Hematopoietic multipotent progenitor cell treated with erythropoietin and hydrocortisone succinate and interleukin-3 and kit ligand, for 4 days (in vitro differentiated cells): ENCODE measurements at places on chromosomes 7 and 10.
A peak's percentile ranks its signal among the peaks of the same experiment; 100 is the strongest.

DNA sequence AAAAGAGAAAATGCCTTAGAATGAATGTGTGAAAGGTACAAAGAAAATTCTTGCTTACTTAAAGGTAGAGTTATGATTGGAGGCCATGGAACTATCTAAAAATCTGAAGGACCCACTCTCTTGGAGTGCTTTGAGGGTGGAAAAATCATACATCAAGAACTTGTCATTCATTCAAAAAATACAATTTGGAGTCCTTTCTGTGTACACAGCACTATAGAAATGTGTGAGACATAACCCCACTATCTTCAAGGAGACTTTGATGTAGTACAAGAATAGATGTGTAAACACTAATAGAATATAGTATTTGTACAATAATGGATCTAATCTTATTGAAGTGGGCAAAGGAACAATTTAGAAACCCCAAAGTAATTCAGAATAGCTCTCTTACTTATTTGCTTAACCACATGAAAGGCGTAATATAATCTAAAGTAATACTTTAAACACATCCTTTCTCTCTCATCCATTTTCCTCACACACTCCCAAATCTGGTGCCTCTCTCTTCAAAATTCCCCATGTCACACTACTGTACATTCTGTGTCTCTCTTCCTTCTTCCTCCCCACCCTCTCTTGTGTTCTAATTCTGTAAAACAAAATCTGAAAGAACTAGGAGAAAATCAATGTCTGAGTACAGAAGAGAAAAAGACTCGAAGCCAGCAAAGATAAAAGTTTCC lies 166.7 kb downstream of the DNAJB9 start:
- no peak for DNase-seq

DNA sequence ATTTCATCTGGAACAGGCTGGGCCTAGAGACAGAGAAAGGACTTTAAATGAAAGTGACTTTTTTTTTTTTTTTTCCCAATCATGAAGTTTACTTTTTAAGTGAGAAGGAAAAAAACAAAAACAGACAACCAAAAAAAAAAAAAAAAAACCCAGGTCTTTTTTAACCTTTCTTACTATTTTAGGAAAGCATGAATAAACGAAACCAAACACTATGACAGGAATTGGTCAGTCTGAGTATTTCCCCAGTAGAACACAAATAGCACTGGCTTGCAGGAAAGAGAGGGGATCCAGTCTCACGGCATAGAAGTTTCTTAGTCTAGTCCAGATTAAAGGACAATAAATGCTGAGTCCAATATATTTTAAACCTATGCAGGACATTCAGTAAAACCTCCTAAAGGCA lies 180.5 kb upstream of the CCDC6 start:
- no peak for DNase-seq

GRCh38 chr7:12539681-12540080 lies 30.8 kb upstream of the SCIN start:
- DNase-seq: no peak

GRCh38 chr7:32154797-32155196 lies 84.6 kb upstream of the PDE1C start:
- no peak for DNase-seq

GRCh38 chr7:100484673-100485045 lies 932 bp downstream of the NYAP1 start:
- DNase-seq: no peak

- no peak for DNase-seq
These were observed 619 bp upstream of the LMTK2 start for GRCh38 chr7:98105942-98106544.

DNA sequence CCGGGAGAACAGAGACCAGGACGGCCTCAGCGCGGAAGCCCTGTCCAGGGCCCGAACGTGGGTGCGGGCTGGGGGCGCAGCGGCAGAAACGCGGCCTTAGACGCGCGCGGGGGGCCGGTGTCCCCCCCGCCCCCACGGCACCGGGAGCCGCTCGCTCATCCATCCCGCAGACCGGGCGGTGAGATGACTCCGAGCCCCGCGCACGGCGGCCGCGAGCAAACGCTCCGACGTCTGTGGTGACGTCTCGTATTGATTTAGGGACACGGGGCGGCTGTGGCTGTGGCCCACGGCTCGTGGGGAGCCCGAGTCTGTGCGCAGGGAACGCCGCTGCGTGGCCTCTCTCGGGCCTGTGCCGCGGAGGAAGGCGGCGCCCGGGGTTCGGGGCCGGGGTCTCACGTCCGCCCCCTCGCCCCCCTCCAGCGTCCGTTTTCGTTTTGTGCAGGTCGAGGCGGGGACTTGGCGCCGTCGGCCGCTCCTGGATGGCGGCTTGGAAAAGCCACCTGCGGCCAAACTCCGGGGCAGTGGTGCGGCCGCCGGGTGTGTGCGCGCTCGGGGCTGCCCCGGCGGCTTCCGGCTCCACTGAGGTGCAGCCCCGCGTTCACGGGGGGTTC lies 1.0 kb upstream of the NKX6-2 start:
- DNase-seq: no peak

GRCh38 chr10:48236199-48236621 lies 38.3 kb downstream of the FRMPD2 start:
- no peak for DNase-seq

GRCh38 chr10:93573051-93573909 lies 6.8 kb downstream of the FFAR4 start:
- DNase-seq: peak; percentile 64

GRCh38 chr10:1425879-1426278 lies 311.4 kb downstream of the ADARB2 start:
- peak; percentile 83 for DNase-seq

- no peak for DNase-seq
These were observed 87.8 kb downstream of the ZRANB1 start for GRCh38 chr10:125029584-125030242.

GRCh38 chr10:71782221-71782916 lies 9.0 kb upstream of the VSIR start:
- DNase-seq: no peak

- no peak for DNase-seq
These were observed 85.7 kb downstream of the DYNC2I1 start for GRCh38 chr7:158941821-158942605.

GRCh38 chr7:36545291-36545690 lies 155.6 kb downstream of the ANLN start:
- no peak for DNase-seq

GRCh38 chr7:78264105-78264504 lies 465.5 kb downstream of the PHTF2 start:
- DNase-seq: no peak

DNA sequence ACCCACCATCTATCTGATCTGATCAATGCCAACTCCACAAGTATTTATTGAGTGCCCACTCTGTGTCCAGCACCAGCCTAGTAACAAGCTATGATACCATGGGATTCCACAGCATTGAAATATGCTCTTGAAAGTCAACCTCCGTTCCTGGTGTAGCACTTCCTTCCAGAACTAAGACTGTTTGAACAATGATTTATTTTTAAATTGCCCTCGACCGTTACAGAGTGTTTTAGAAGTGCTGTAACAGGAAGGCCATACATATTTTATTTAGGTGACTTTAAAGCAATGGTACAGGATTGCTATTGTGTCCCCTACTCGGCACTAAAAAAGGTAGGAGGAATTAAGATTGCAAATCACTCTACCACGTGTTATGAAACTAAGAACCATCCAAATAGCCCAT lies 225.6 kb downstream of the TEX36 start:
- DNase-seq: no peak

GRCh38 chr10:7033031-7033430 lies 377.8 kb downstream of the SFMBT2 start:
- no peak for DNase-seq

DNA sequence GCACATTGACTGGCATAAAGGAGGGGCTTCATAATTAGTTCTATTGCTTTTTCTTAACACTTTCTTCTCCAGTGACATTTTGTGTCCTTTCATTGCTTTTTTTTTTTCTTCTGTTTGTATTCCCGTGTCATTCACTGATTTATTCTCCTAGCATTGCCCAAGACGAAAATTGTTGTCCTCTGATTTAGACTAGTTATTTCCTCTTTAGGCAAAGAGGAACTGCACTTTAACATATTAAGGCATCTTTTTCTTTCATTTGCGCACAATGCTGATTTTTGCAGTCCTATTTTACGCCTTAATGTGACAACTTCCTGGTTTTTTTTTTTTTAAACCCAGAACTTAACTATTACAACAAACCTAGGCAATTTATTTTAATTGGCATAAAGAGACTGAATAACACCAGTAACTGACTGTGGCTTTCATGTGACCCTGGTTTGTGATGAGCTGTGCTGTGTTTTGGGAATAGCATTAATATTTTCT lies 39.7 kb downstream of the ARID5B start:
- peak; percentile 75 for DNase-seq

DNA sequence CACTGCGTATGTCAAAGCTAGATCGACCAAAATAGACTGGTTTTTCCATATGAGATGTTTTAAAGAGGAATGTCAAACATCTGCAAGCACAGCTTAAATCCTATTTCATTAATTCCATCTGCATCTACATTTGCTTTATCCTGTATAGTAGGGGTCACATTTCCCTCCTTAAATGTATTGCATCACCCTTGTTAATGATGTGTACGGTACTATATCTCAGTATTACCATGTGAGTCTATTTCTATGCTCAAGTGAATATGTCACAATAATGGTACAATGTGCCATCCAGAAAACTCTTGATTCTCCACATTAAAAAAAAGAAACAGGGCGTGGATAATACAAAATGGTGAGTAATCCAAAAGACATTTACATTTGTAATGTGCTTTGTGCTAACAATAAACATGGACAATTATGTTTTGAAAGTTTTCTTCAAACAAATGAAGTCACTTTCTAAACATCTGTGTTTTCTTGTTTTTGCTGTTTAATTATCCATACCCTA lies 56.6 kb downstream of the TWIST1 start:
- no peak for DNase-seq

DNA sequence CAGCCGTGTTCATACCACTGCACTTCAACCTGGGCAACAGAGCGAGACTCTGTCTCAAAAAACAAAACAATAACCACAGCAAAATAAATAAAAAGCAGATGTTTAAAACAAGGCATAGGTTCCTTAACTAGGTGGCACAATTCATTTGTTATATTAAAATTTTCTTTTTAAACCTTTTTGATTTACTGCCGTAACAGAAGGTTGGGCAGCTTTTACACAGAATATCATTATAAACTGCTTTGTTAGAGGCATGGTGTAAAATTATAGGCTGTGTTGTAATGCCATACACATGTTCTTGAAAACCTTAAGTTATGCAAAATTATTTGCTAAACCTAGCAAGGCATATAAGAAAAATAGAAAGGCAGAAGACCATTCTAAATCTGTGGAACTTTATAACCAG lies 84.4 kb downstream of the MKLN1 start:
- DNase-seq: no peak

DNA sequence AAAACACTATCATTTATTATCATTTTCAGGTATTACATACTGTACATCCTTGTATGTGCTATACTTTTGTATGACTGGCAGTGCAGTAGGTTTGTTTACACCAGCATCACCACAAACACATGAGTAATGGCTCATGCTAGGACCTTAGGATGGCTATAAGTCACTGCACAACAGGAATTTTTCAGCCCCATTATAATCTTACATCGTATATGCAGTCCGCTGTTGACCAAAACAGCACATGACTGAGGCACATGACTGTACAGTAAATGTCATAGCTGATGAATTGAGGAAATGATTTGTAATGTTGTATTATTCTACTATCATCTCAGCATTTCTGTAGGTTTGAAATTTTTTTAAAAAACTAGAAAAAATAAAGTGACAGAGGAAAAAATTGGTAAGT lies 38.6 kb downstream of the BPGM start:
- no peak for DNase-seq

DNA sequence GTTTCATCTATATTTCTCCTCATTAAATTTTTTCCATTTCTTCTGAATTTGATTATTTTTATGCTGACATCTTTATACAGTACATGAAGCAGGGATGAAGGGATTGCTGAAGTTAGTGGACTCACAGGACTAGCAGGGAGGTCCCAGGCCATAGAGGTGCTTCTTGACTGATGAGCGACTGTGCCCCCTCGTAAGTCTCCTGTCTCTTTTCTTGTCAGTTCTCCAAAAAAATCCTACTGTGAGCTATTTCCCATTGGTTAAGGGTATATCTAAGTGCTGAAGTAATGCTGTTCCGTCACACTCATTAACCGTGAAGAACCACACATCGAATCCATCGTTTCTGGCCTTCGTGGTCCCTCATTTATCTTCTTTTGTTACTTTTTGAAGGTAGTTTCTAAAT lies 27.7 kb downstream of the HECW1 start:
- DNase-seq: no peak

DNA sequence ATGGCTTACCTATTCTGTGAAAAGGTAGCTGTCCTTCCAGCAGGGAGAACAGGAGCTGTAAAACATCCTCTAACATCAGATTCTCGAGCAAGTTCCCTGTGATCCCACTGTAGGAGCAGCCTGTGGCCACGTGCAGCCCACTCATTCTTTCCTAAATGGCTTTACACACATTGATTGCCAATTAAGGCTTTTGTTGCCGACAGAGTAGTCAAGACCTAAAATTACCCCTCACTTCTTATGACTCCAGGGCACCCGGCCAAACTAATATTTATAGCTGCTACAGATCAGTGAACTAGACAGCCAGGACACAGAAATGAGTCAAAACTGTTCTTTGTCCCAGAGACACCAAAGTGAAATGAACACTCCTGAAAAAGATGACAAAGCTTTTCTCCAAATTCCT lies 832.1 kb downstream of the SORCS3 start:
- DNase-seq: no peak

DNA sequence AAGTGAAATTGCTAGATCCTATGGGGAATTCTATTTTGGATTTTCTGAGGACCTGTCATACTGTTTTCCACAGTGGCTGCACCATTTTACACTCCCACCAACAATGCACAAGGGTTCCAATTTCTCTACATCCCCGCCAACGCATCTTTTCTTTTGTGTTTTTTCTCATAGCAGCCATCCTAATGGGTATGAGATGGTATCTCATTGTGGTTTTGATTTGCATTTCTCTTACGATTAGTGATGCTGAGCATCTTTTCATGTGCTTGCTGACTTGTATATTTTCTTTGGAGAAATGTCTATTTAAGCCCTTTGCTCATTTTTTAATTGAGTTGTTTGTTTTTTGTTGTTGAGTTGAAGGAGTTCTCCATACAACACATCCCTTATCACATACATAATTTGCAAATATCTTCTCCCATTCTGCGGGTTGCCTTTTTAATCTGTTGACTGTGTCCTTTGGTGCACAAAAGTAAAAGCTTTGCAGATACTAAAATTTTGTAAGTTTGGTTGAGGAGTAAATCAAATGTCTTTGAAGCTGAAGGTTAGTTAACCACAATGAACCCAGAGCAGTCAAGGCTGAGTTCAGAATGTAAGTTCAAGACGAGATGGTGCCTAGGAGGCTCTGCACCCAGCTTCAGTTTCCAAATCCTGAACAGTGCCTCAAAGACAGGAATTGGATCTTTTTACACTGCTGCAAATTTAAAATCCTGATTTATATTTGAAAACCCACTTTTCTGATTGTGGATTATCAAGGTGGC lies 195.4 kb downstream of the COBL start:
- no peak for DNase-seq

DNA sequence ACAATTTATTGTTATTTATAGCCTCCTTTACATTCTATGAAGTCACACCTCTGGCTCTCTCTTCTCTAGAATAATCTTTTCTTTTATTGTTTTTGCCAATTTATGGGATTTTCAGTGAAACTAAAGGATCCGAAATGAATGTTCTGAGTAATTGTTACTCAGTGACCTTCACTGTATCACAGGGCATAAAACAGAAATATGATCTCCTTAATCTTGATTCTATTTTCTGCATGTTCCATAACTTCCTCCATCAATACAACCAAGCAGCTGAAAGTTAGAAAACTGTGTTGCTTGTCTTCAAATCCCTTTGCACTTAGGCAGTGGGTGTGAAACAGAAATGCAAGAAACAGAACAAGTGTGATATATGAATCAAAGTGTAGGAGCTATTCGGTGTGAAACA lies 57.4 kb upstream of the FERD3L start:
- DNase-seq: no peak
